ENCODE measurements at places on chromosomes 4 and X. TPM values are rescaled to one million over a fixed set of nuclear protein-coding genes. Genes with fewer than 3 reads are reported as not detected.

SAGE1 gene
- total RNA-seq: not detected

APBB2 gene
- total RNA-seq: 0.62 TPM

MAGEA2B gene
- not detected for total RNA-seq

DIAPH2 gene
- total RNA-seq: 18.3 TPM

CYLC1 gene
- total RNA-seq: not detected

GSX2 gene
- total RNA-seq: not detected

FREM3 gene
- total RNA-seq: not detected

P2RY8 gene
- 107 TPM for total RNA-seq

HPSE gene
- 26.1 TPM for total RNA-seq

IGFBP7 gene
- total RNA-seq: 0.19 TPM

All from activated CD4-positive, alpha-beta T cell treated with anti-CD3 and anti-CD28 coated beads, Interleukin-2, amount 10 ng/mL, durations not matched to agents 7 days and 5 days (primary cell).